ENCODE measurements at places on chromosomes 2 and 18. TPM values are rescaled to one million over a fixed set of nuclear protein-coding genes. Genes with fewer than 3 reads are reported as not detected.

The SMYD1 gene
- total RNA-seq: not detected

The TDRD15 gene
- total RNA-seq: not detected

The DNAH6 gene
- not detected for total RNA-seq

The ANKRD62 gene
- total RNA-seq: not detected

The FTCDNL1 gene
- total RNA-seq: 1.4 TPM

The TIGD1 gene
- 1.7 TPM for total RNA-seq

The ABCG8 gene
- not detected for total RNA-seq

The SERPINB8 gene
- total RNA-seq: 6.6 TPM

The ELAC1 gene
- total RNA-seq: 2.3 TPM

The CYRIA gene
- total RNA-seq: 4.3 TPM

The KLHL30 gene
- 0.59 TPM for total RNA-seq

The XDH gene
- 0.12 TPM for total RNA-seq

The RGPD4 gene
- total RNA-seq: not detected

The HOXD10 gene
- total RNA-seq: not detected

The BOK gene
- total RNA-seq: 4.9 TPM

The GALNT5 gene
- 73.1 TPM for total RNA-seq

The POTEC gene
- total RNA-seq: not detected

The STON1 gene
- total RNA-seq: 9.5 TPM

The TMSB10 gene
- total RNA-seq: 2,721 TPM

The NOL4 gene
- total RNA-seq: not detected

The OXER1 gene
- under 0.01 TPM for total RNA-seq

The AOX1 gene
- total RNA-seq: 3.2 TPM

The UCN gene
- 0.30 TPM for total RNA-seq

The ARHGAP28 gene
- 7.0 TPM for total RNA-seq

The VSNL1 gene
- total RNA-seq: 0.23 TPM

The LBX2 gene
- total RNA-seq: 0.94 TPM

The GPR39 gene
- 0.98 TPM for total RNA-seq

The REEP1 gene
- not detected for total RNA-seq

The RAD51AP2 gene
- total RNA-seq: under 0.01 TPM

The IGFBP2 gene
- total RNA-seq: 195 TPM

The IL1F10 gene
- total RNA-seq: not detected

The ARL4C gene
- 147 TPM for total RNA-seq

Data from smooth muscle cell of the coronary artery (primary cell).